ENCODE measurements at places on chromosomes 7 and 10.

GRCh38 chr7:98836811-98837629 is 32.8 kb downstream of the TMEM130 start:
- DNase-seq: peak; percentile 62

DNA sequence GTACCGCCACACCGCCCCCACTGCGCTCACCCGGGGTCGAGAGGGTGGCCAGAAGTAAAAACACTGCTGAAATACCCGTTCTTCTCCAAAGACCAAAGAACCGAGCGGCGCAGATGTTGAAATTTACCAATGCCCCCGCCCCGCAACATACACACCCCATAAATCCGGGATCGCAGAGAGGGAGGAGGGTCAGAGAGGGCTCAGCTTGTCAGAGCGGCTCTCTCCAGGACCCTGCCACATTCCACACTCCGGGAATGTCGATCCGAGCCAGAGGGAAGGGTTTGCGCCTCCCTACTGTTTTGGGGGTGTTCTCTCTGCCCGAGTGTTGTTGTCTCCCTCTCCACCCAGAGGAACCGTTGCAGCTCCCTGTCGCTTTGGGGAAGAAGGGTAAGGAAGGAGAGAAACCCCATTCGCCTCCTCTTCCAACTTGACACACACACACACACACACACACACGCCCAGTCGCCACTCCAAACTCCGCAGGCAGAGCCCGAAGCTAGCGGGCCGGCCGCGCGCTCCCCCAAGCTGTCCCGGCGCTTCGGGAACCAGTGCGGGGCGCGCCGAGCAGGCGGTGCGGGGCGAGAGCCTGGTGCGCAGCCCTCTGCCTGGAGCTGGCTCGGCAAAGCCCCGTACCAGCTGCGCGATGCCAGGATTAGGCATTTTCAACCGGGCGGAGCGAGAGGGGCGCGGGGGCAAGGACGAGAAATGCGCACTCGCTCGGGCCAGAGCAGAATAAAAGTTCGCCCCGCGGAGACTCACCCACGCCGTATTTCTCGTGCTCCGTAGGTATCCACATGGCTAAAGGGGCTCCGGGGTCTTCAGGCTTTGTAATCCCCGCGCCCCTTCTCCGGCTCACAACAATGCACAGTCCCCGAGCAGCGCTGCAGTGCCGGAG is 609 bp downstream of the DOCK4 start:
- DNase-seq: peak; percentile 65

DNA sequence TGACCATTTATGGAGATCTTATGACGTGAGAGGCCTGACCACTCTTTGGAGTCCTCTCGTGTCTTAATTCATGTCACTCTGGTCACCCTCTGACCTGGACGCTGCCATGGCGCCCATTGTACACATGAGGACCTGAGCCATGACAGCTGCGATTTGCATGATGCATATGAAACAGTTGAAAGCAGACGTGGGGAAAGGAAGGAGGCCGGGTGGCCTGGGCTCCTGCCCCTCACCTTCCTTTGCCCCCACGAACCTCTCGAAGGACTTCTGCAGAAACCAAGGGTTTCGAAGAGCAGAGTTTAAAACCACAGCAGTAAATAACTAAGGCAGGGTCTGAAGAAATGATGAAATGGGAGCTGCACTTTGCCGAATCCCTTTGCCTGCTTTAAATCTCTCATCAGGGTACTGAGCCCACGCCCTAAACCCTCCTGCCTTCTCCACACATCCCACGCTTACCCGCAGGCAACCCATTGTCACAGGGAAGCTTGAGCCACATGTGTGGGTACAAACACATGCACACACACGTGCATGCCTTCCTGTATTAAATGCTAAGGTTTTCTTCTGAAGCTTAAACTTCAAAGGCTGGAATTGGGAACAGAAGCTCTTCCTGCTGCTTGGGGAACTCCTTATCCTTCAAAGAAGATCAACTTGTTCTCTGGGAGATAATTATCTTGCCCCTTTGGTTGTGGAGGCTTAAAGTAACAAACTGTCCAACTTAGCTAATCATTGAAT is 11.7 kb upstream of the CALML3 start:
- no peak for DNase-seq

DNA sequence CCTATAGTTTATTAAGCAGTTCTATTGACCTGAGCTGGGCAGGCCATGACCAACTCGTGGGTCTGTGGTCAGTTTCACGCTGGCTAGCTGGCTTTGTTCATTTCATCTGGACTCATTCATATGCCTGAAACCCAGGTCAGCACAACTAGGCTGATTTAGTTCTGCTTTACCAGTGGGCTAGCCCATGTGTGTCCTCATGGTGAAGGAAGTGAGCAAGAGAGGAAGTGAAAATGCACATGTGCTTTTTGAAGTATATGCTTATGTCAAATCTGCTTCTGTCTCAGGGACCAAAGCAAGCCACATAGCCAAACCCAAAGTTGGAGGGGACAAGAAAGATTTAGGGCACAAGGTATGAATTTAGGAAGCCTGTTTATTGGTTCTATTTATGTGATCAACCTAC is 154.5 kb downstream of the RNF133 start:
- no peak for DNase-seq

DNA sequence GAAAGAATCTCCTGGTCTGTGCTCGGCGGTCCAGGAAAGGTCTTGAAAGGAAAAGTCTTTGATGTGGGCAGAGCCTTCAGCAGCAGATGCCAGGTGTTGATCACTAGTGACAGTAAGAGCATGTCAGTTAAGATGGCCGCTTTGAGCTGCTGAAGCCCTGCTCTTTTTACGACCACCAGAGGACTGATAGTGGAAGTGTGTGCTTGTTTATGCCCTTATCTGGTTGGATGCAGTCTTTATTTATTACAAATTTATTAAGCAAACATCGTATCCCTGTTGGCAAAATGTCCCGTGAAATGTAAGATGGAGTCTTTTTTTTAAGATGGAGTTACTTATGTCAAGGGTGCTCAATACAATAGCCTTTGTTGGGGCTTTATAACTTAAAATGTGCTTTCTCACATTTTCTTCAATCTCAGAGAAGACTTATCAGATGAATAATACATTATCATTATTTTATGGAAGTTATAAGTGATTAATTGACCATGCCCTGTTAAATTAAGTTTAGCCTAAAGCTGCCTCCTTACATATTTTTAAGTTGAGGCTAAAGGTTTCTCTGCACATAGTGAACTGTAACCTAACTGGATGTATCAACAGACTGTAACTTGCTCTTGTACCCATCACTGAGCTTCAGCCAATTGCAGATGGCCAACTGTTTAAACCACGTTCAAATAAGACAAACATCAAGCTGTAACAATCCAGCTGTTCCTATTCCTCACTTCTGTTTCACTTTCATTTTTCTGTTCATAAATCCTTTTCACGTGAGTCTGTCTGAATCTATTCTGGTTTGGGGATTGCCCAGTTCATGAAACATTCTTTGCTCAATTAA is 97.4 kb upstream of the PIK3CG start:
- DNase-seq: no peak

- no peak for DNase-seq
Observed at GRCh38 chr7:90843472-90843871, 247.4 kb downstream of the CDK14 start.

DNA sequence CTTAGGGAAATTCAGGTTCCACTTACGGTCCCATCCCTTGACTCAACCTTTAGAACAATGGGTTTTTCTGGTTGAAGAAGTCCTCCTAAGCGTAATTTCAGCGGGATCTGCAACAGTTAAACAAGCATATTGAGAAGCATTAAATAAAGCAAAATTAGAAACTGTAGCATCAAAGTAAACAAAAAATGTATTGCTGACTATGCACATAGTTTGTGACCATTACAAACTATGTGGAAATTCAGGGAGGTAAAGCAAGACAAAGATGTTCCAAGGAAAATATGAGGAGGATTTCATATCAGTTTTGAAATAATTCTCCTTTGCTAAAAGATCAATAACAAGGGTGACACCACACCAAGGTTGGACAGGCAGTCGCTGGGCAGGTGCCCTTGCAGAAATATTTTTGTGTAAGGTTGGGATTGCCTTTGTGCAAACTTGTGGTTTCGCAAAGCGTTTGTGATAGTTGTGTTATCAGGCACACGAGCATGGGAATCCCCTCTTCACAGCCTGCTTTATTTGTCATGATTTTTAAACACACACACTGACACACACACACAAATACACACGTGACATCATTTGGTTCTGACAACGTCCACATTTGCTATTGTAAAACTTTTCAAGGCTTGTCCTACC is 5.4 kb upstream of the CYP3A5 start:
- no peak for DNase-seq

DNA sequence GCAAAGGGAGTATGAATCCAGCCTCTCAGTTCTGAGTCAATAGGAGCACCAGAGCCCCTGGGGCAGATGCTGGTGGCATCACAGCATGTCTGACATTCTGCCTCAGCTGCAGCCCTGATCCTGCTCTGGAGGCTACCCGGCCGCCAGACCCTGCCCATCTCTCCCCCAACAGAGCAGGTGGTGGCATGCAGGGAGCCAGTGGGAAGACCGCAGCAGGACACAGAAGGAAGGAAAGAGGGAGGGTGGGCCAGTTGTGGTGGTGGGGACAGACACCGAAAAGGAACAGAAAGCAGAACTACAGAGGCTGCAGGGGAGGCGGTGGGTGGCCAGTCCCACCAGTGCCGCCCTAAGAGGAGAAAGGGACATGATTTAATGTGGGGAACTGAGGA is 35.3 kb downstream of the BLNK start:
- no peak for DNase-seq

DNA sequence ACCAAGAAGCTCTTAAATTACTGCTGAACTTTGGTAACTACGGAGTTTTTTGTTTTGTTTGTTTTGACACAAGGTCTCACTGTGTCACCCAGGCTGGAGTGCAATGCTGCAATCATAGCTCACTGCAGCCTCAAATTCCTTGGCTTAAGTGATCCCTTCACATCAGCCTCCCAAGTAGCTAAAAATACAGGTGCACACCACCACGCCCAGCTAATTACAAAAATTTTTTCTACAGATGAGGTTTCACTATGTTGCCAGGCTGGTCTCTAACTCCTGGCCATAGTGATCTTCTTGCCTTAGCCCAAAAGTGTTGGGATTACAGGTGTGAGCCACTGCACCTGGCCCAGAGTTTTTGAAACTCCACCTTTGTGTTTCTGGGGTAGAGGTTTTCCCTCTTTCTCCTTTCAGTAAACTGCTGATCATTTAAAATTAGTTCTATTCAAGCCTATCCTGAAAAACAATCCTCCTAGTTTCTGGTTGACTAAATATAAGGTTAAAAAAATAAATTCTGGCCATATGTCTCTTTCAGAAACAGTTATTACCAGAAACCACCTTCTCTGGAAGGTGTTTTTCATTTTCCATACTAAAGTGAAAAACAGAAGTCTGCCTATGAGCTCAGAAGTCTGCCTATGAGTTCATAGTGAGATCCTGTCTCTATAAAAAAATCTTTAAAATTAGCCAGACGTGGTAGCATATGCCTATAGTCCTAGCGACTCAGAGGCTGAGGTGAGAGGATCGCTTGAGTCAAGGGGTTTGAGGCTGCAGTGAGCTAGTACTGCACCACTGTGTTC is 63.9 kb downstream of the VOPP1 start:
- DNase-seq: no peak

GRCh38 chr7:33038639-33039038 is 23.9 kb downstream of the NT5C3A start:
- DNase-seq: no peak

DNA sequence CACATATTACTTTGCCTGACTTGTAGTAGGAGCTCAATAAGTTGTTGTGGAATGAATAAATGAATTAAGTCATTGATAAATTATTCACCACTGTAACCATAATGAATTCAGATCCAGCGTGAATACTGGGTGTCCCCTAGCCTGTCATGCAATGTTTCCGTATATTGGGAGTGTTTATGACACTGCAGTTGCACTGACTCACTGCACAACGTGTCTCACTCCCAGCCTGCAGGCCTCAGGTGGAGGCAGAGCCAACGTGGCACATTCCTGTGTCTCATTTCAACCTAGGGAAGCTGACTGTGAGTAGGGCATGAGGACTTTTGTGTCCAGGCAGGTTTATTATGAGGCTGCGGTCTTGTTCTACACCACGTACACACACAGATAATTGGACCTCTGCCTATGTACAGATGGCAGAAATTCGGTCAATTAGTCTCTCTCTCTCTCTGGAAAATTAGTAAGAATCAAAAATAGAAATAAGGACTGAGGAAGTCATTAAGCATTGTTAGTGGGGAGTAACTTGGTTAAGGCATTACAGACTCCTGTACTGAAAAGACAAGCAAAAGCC is 299.1 kb upstream of the IGFBP3 start:
- no peak for DNase-seq

DNA sequence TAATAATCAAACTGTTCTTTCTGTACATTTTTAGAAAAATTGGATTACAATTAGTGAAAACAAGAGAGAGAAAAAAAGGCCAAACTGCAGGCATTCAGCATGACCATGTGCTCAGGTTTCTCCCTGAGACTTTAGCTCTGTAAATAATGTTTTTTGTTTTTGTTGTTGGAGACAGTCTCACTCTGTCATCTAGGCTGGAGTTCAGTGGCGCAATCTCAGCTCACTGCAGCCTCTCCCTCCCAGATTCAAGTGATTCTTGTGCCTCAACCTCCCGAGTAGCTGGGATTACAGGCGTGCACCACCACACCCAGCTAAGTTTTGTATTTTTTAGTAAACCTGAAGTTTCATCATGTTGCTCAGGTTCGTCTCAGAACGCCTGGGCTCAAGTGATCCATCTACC is 23.0 kb downstream of the BZW2 start:
- no peak for DNase-seq

DNA sequence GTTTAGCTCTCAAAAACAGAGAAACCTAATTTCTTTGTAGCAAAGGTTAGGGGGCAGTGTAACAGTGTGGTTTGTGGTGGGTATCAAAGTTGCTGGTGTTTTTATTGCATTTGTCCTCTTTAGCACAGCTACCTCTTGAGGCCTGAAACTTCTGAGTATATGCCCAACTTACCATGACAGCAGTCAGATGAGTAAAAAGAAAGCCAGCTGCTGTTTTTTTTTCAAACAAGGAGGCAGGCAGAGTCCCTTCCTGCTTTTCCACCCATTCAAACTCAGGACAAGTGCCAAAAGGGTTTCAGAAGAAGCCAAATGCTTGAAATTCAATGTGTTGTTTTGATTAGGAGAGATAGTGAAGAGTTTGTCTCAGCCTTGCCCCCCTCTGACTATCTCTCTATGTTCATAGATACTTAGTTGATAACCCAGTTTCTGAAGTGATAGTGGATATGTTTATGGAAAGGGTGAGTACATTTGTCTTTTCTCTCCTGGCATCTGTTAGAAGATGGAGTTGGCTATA is 23.1 kb downstream of the GBF1 start:
- DNase-seq: no peak

DNA sequence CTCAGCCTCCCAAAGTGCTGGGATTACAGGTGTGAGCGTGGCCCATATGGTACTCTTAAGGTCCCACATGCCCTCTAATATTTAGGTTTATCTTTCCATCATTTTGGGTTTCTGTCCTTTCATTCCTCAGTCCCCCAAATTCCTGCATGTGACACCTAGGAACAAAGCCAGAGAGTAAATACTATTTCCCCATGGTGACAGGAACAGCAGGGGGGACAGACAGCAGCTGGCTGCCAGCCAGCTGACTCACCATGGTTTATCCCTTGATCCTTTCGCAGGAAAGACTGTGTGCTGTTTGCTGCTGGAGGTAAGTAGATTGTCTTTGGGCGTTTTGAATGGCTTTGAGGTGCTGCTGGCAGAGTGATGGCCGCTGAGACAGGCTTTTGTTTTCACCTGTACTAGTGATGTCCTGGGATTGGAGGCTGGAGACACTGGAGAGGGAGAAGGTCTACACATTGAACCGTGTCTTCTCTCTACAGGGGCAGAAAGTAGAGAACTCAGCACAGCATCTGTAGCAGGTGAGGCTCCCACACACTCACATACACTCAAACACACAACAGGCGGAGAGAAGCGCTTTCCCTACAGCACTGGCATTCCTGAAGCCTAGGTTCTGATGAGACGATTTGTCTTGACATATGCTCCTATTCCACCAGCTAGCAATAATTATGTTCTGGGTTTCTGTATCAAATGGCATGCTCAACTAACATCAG is 83.7 kb upstream of the EFCAB10 start:
- peak; percentile 94 for DNase-seq

Measured in NCI-H146 (cell line).